Stimulated activated CD4-positive, alpha-beta T cell treated with anti-CD3 and anti-CD28 coated beads, Interleukin-1b, Interleukin-23, amount 100 ng/mL, for 48 hours (primary cell): ENCODE measurements at places on chromosomes 3 and 15.
A peak's percentile ranks its signal among the peaks of the same experiment; 100 is the strongest.

DNA sequence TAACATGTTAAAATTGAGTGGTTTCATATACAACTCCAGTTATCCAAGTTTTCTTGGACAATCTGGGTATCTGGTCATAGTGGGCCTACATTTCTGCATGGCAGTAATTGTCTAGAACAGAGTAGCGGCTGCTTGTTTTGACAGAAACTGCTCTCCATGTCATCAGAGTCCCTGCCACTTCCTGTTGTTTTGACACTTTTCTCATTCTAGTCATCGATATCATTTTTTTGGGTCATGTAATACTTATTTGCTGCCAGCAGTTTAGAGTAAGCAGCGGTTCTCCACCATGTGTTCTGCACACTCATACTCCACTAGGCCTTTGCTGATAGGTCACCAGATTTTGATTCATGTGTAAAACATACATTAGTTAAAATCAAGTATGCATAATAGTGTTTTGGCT lies 81.5 kb downstream of the SLC25A26 start:
- peak; percentile 47 for DNase-seq

DNA sequence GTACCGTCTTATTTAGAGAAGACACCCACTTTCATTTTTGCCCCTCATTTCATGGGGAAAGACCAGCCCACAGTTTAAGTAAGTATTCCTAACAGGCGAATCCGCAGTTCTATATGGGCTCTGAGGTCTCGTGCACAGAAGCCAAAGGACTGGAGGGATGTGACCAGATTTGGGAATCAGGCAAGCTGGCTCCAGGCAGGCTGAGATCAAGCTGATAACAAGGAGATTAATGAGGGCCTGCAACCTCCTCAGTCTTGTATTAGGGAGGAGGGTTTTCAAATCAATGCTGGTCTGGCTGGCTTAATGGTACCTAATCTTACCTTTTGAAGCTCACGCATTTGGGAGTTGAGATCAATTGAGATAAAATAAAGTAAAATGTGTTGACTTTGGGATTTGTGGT lies 15.3 kb downstream of the ST8SIA2 start:
- DNase-seq: no peak

DNA sequence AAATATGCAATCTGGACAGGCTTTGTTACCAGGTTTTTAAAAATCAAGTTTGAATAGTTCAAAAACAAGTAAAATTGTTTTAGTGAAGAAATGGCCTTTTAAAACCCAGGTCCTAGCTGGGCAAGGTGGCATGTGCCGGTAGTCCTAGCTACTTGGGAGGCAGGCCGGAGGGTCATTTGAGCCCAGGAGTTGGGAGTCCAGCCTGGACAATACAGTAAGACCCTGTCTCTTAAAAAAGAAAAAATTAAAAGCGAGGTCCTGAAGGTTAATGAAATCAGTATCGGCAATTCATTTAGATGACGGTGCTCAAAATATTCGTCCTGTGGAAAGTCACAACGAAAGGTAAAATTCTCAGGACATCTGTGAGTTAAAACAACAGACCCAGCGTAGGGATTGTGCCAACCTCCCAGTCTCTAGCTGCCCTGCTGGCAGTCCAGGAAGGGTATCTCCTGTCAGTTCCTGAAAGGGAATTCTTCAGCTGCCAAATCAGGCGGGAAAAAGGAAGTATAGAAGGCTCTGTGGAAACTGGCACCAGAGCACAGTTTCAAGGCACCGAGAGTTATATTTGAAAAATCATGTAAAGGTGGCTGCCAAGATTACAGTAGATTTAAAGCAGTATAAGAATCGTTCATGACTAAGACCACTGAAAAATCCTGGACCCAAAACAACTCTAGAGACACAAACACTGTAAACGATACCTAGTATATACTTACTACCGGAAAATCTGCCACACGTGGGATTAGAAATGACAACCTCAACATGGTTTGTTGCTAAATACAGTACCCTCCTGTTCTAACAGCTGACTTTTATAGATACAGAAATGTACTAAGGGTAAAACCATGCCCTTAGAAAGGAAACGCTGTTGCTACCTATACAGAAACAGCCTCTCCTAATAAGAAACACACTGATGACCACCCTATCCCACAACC lies 1.2 kb upstream of the ABHD17C start:
- no peak for DNase-seq

DNA sequence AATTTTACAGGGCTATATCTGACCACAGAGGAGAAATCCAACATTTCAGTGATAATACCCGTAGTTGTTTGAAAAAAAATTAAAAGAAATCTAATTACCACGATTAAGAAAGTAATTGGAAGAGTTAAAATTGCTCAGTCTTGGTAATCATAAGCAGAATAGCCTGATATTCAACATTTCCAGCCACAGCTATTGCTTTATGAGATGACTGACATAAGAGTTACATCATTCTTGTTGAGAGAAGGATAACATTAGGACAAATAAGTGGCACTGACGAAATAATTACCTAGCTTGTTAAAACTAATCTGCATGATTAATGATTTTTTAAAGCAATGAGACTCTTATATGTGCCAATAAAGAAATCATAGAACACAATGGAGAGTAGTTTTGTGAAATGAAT lies 825.0 kb upstream of the GBE1 start:
- no peak for DNase-seq

- DNase-seq: no peak
Measured at GRCh38 chr3:126765187-126766069, 61.4 kb downstream of the CHCHD6 start.

- DNase-seq: no peak
Measured at GRCh38 chr3:25385807-25386460, 42.1 kb upstream of the RARB start.

DNA sequence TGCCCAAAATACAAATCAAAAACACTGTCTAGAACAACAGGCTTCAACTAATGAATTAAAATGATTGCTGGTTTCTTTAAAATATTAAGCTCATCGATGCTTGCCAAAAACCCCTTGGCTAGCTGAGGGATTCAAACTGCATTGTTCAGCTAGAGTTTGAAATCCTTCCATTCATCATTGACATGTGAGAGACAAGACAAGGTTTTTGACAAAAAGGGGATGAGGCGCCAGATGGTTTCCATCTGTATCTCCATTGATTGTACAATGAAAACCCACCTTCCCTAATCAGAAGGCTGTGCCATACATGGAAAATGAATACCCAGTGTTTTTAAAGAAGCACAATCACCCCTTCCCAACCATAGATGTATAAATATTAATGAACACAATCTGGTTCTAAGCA lies 67.8 kb downstream of the THRB start:
- no peak for DNase-seq
